ENCODE measurements at places on chromosomes 6 and 20.

GRCh38 chr6:162899148-162899547, 171.4 kb downstream of the PACRG start:
- no peak for DNase-seq

GRCh38 chr6:139394027-139394649, 19.7 kb upstream of the CITED2 start:
- DNase-seq, result no peak

DNA sequence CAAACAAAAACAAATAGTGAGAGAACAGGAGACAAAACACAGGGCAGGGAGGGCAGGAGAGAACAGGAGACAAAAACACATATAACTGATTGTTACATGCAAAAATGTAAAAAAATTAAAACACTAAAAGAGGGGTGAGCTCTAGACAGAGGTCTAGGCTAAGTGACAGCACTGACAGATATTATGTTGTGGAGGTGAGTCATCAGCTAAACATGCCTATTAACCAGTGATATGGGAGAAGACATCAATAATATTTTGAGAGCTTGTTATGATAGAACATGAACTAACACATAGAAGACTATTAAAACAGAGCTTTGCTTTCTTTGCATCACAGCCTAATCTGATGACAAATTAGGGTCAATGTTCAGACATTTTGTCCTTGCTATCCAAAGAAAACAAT, 972.7 kb downstream of the PRIM2 start:
- DNase-seq, result no peak

- DNase-seq, result no peak
Observed at GRCh38 chr6:158293122-158293521, 19.1 kb upstream of the TULP4 start.

DNA sequence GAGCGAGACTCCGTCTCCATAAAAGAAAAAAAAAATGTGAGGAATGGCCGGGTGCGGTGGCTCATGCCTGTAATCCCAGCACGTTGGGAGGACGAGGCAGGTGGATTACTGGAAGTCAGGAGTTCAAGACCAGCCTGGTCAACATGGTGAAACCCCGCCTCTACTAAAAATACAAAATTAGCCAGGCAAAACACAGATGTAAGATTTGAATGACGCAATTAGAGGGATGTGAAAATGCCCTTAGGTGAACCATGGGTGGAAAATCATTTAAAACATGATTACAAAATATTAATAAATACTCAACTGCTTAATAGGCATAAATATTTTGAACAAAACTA, 20.9 kb downstream of the COL9A3 start:
- DNase-seq, result no peak

GRCh38 chr6:72959821-72960220, 265.5 kb downstream of the KHDC1L start:
- no peak for DNase-seq
